ENCODE measurements at places on chromosomes 11 and 22.

GRCh38 chr11:4441515-4441914 lies 7.6 kb upstream of the OR52K2 start:
- DNase-seq: peak; percentile 79

DNA sequence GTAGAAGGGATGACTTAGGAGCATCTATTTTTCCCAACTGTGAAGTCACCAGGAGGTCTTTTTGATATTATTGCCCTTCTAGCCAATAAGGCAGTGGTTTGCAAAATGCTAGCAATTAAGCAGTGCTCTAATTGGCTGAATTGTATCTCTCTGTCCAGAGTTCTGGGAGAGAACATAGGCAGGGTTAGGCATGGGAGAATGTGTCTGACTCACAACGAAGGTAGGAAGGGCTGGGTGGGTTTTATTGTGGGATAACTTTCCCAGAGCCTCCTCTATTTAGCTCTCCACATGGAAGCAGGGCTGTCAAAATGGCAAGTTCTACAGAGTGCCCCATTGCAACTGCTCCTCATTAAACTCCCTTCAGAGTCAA lies 415.9 kb upstream of the CADM1 start:
- DNase-seq: no peak

DNA sequence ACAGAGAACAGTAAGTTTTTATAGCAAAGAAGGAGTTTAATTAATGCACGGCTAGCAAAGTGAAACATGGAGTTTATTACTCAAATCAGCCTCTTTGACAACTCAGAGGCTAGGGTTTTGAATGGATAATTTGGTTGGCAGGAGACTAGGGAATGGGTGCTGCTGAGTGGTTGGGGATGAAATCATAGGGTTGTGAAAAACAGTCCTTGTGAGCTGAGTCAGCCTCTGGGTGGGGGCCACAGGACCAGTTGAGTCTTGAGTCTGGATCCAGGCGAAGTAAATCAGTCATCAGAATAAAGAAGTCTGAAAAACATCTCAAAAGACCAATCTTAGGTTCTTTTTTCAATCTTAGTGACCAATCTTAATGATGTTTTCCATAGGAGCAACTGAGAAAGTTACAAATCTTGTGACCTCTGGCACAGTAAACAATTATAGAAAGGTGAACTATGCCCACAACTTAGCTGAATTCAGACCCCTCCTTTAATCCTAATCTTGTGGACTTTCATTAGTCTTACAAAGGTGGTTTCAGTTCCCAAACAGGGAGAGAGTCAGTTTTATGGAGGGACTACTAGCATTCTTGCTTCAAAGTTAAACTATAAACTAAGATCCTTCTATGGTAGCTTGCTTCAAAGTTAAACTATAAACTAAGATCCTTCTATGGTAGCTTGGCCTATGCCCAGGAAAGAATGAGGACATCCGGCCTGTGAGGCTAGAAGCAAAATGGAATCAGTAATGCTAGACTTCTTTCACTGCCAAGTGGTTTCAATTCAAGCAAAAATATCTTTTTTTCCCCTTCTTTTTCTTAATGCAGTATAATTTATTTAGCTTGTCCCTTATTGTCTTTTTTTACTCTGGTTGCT lies 84.5 kb downstream of the AASDHPPT start:
- no peak for DNase-seq

GRCh38 chr22:23786261-23786710 lies 480 bp upstream of the SMARCB1 start:
- DNase-seq: no peak

DNA sequence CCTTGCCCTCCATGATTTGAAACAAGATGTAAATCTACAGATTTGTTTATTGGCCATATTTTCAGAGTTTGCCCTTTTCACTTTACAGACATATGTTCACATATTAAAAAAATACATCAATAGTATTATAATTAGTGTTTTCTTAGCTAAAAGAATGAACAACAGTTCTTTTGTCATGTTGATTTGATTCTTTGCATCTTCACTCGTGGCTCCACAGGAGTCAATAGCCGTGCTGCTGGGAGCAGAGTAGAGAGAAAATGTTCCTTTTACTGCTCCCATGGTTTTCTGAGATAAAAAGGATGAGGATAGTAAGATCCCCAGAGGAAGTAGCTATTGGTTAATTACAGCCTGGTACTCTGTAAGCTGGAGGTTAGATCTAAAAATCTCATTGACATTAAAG lies 151.2 kb downstream of the PGR start:
- no peak for DNase-seq

Data from Kasumi-1 (cell line).